ENCODE measurements at places on chromosomes 2 and 18.

DNA sequence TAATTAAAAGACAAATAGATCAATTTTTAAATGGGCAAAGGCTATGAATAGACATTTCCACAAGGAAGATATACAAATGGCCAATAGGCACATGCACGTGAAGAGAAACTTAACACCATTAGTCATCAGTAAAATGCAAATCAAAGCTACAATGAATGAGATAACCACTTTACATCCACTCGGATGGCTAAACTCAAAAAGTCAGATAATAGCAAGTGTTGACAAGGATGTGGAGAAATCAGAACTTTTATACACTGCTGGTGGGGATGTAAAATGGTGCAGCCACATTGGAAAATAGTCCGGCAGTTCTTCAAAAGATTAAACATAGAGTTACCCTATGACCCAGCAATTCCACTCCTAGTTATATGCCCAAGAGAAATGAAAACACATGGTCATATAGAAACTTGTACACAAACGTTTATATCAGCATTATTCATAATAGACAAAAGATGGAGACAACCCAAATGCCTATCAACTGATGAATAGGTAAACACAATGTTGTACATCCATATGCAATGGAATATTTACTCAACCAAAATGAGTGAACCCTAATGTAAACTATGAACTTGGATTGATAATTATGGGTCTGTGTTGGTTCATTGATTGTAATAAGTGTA, 51.1 kb downstream of the SMAD7 start:
- DNase-seq, result no peak

DNA sequence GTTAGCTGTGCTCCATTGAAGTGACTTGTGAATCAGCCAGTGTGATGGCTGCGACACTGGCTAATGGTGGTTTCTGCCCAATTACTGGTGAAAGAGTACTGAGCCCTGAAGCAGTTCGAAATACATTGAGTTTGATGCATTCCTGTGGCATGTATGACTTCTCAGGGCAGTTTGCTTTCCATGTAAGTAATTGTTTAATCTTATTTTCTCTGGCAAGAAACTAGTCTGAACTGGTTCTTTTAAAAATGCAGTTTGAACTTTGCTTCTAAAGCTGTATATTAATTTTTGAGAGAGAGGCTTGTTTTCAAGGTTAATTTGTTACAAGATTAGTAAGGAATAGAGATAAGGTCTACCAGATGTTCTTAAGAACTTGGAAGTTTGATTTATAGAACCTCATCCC, 46.7 kb downstream of the GLS start:
- no peak for DNase-seq

DNA sequence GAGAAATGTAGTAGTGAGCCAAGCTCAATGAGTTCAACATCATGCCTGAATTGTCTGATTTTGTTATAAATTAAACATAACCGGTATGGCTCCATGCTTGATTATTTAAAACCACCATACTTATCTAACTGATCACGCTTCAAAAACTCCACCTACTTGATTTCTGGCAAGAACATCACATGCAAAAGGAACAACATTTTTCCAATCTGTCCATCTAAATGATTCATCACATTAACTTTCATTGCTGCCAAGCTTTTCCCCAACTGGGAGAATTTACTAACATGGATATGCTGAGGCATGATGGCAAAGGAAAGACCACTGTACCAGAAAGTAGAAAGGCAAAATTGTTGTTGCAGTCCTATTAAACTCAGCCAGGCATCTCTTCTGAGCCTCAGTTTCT, 286.8 kb downstream of the TRIB2 start:
- DNase-seq, result no peak

GRCh38 chr2:191965733-191966132, 118.8 kb upstream of the CAVIN2 start:
- DNase-seq, result no peak

DNA sequence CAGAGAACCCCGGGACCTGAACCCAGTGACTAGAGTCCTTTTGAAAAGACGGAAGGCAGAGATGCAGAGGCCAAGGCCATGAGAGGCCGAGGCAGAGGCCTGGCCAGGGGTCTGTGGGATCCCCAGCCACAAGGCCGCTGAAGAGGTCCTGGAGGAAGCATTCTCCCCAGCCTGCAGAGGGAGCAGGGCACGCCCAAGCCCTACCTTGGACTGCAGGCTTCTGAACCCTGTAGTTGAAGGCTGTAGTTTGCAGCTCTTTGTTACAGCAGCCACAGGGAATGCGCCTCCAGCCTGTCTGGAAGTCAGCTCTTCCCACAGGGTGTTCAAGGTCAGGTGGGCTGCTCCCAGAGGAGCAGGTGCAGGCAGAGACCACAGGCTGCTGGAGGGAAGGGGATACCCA, 22.1 kb upstream of the PXDN start:
- DNase-seq, result no peak

DNA sequence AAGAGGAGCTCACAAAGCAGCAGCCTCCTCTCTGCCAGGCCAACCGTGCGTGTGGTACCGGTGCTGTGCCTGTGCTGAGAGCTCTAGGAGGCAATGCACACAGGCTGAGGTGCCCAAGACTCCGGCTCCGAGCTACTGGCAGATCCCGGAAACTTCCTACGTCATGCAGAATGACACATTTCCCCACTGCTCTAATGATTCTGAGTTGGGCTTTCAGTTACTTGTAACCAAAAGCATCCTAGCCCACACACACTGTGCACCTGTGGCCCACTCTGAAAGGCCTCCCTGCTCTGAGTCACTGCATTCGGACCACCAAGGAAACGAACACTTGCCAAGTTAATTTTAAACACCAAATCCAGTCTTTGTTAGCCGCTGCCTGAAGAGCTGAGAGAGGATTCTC, 9.3 kb upstream of the RNU4ATAC start:
- no peak for DNase-seq

DNA sequence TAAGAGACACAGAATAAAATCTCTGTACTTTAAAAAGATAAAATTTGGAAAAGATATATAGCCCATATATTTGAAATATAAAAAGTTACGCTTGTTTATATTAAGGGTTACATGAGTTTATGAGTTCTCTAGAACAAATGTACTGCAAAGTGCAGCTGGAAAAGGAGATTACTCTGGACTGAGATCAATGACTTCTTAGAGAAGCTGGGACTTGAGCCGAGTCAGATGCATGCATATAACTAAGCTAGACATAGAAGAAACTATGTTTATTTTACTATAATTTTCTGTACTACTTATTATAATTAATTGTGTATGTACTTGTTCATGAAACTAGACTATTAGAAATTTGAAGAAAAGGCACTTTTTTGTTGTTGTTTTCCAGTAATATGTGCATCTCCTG, 170.3 kb upstream of the NXPH2 start:
- DNase-seq, result no peak
